NCI-H1048 (cell line): ENCODE measurements at places on chromosomes 16 and 17.

DNA sequence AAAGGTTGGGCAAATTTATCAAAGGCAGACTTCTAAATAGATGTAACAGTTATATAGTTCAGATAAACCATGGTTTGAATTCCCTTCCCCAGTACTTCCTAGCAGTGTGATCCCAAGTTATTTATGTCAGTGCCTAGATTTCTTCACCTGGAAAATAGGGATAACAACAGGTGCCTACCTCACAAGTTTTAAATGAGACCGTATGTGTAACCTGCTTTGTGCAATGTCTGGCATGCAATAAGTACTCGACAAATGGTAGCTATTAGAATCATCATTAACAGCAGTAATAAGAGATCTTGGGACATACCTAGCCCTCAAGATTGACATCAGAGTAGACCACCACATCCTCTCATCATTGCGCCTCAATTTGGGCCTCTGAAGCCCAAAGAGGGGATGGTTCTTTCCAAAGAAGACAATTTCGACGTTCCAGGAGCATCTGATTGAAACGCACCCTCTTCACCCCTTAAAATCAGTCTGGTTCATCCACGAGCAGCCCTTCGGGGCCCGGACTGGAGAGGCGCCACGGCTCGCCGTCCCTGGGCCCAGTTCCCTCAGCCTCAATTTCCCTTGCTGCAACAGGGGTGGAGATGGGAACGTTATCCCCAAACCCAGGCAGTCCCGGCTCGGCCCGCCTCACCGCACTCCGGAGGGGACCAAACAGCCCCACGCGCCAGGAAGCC is 541 bp downstream of the ACACA start:
- DNase-seq = no peak

DNA sequence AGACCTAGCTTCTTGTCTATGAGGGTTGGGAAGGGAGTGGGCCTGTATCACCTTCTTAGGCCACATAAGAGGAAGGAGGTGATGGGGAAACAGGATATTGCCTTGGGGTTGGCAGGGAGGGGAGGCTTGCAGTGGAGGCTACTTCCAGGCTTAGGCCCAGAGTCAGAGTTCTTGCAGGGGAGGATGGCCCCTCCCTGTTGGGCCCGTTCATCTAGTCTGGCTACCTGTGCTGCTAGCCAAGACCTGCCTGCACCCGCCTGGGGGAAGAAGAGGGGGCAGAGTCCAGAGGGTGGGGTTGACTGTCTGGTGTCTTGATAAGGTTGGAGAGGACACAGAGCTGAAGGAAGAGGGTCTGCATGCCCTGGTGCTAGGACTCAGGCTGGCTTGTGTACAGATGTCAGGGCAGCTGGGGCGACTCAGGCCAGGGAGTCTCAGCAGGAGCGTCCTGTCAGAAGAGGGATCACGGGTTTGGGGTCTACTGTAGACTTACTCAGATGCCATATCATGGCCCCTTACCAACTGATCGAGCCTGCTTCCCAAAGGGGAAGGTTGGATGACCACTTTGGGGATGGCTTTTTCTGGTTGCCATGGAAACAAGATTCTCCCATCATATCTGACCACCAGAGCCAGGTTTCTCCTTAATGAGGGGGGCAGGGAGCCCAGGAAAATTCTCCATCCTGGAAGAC is 5.3 kb downstream of the KDM6B start:
- no peak for DNase-seq

DNA sequence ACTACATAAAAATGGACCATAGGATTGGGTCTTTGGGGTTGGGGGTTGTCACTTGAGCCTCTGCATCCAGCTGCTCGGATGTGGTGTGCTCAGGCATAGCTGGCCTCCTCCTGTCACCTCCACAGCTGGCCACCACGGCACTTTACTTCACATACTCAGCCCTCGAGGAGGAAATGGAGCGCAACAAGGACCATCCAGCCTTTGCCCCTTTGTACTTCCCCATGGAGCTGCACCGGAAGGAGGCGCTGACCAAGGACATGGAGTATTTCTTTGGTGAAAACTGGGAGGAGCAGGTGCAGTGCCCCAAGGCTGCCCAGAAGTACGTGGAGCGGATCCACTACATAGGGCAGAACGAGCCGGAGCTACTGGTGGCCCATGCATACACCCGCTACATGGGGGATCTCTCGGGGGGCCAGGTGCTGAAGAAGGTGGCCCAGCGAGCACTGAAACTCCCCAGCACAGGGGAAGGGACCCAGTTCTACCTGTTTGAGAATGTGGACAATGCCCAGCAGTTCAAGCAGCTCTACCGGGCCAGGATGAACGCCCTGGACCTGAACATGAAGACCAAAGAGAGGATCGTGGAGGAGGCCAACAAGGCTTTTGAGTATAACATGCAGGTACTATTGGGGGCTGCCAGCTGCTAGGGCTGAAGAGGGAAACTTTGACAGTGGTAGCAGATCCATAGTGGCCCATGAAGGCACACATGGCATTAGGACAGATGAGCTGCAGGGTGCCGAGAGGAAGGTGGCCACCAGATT is 30.8 kb downstream of the CDIP1 start:
- no peak for DNase-seq

- DNase-seq = no peak
Observed at GRCh38 chr16:81443688-81444447, 740 bp upstream of the CMIP start.

- DNase-seq = no peak
Observed at GRCh38 chr16:10776280-10776679, 32.6 kb downstream of the NUBP1 start.

DNA sequence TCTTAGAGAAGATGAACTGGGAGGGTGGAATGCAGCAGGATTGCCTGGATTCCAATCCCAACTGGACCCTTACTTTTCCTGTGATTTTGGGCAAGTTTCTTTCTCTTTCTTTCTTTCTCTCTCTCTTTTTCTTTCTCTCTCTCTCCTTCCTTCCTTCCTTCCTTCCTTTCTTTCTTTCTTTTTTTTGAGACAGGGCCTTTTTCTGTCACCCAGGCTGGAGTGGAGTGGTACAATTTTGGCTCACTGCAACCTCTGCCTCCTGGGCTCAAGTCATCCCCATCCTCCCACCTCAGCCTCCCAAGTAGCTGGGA is 20.5 kb downstream of the CDH1 start:
- DNase-seq = no peak

- no peak for DNase-seq
Observed at GRCh38 chr16:79250502-79251098, 349.9 kb downstream of the MAF start.

DNA sequence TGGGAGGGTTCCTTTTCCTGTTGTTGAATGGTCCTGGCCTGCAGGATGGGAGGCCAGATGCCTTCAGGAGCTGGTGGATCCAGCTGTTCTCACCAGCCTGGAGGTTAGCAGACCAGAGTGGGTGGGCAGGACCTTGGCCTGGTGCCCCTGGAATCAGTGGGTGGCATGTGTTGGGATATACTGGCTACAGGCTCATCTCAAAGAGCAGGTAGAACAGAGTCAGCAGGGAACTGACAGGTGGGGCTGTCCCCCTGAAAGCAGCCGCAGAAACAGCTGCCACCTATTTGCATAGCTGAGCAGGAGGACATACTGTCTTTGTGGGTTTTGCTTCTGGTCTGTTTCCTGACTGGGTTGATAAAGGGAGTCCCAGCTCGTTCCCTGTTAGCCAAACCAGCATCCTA is 144.1 kb downstream of the RAB11FIP4 start:
- DNase-seq = no peak

GRCh38 chr16:72481419-72481818 is 309.5 kb upstream of the PMFBP1 start:
- no peak for DNase-seq

DNA sequence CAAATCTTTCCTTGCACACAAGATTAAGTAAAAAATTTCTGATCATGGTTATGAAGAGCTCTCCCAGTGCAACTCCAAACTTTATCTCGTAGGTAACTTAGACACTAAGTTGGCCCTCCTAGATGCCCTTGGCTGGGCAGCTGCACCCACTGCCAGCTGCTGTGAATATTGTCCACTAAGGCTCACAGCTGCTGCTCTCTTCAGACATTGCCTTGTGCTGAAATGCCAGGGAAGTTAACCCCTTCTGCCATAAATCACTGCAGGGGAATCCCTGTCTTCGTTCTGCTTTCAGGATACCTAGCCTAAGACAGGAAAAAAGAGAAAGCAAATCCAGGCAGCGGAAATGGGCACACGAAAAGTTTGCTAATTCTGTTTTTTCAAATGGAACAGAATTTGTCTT is 106.4 kb downstream of the IRX5 start:
- DNase-seq = no peak

DNA sequence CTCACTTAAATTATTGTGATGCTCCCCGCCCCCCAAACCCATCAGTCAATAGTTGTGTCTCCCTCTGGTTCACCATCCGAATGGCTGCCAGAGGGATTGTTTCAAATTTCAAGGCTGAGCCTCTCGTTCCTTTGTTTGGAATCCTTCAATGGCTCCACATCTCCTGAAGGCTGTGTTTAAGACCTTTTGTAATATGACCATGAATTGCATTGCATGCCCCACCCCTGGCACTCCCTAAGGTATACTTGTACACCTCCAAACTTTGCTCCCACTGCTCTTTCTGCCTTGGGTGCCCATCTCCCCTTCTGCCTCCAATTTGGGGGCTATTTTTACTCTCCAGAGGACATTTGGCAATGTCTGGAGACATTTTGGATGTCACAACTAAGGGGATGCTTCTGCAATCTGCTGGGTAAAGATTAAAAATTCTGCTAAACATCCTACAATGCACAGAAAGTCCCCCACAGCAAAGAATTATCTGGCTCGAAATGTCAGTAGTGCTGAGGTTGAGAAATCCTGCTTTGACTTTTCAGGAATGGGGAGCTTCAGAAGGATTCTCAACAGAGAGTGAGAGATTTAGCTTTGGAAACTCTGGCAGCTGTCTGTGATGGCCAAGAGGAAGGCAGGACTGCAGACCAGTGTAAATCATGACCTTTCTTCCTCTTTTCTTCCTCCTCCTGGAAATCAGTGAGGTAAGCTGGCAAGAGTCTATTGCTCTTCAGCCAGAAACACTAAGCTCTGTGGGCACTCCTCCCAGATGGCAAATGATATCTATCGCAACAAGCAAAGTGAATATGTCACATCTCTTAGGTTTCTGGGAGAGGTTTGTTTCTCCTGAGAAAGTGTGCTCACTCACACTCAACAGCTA is 8.7 kb upstream of the IL4R start:
- no peak for DNase-seq

GRCh38 chr17:38417210-38417951 is 10.9 kb upstream of the ARHGAP23 start:
- no peak for DNase-seq

- DNase-seq = no peak
Observed at GRCh38 chr16:73086108-73086507, 38.2 kb upstream of the ZFHX3 start.
